Mesothelial cell of epicardium (in vitro differentiated cells): ENCODE measurements at places on chromosomes 4 and X.
A peak's percentile ranks its signal among the peaks of the same experiment; 100 is the strongest.

- no peak for DNase-seq
Measured at GRCh38 chr4:141350122-141350905, 129.6 kb downstream of the ZNF330 start.

DNA sequence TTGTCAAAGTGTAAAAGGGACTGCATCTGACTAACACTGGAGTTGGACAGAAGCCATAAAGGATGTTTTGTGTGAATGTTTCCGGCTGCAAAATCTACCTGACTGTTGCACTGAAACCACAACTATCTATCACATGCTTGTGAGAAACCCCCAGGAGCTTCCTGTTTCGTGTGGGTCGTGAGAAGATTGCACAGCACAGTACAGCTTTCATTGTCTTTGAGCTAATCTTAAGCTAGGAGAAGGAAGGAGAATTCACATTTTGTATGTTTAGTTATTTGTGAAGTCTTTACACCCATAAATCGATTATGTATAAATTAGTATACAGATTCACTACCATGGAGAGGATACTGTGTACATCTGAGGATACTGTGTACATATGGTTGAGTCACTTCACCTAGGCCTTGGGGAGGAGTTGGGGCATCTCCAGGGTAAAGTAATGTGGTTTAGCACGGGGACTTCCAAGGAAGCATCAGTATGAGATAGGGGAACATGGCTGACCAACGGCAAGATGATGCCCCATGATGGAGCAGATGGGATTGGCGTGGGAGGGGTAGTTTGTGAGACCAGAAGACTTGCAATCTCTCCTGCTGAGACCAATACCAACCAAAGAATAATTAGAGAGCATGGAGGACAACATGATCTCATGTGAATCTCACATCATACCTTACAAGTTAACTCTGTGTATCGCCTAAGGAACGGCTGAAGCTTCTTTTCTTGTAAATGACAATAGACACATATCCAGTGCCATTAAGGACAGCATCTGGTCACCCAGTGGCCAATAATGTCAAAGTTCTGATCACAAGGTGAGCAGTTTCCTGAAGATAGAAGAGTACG lies 43.1 kb upstream of the FAM9C start:
- DNase-seq, result no peak

GRCh38 chrX:67587946-67588624 lies 44.3 kb downstream of the AR start:
- DNase-seq, result no peak

GRCh38 chr4:158860856-158861255 lies 92.0 kb downstream of the FNIP2 start:
- DNase-seq, result no peak

DNA sequence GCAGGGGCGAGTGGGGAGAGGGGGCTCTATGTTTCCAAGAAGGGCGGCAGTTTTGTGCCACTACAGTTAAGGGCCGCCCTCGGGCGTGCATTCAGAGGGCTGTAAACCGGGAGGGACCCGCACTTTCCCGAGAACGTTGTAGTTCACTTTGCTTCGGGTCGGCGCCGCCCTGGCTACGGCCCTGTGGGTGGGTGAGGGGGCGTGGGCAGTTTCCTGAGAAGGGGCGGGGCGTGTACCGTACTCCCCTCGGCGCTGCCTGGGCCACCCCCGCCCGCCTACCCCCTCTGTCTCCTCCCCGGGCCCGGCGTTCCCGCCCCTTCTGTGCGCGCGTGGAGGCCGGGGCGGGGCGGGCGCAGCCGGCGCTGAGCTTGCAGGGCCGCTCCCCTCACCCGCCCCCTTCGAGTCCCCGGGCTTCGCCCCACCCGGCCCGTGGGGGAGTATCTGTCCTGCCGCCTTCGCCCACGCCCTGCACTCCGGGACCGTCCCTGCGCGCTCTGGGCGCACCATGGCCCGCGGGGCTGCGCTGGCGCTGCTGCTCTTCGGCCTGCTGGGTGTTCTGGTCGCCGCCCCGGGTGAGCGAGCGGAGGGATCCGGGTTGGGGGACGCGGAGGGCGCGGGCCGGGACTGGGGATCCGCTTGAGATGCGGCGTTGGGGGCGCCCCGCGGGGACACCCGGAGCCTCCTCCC lies at the start of gene CD99:
Gene CD99, plus strand, starts transcription at position 440 of the 687 bp plus-strand sequence. Its CDS starts 66 bp downstream, at position 506.
- DNase-seq, result peak; percentile 92

DNA sequence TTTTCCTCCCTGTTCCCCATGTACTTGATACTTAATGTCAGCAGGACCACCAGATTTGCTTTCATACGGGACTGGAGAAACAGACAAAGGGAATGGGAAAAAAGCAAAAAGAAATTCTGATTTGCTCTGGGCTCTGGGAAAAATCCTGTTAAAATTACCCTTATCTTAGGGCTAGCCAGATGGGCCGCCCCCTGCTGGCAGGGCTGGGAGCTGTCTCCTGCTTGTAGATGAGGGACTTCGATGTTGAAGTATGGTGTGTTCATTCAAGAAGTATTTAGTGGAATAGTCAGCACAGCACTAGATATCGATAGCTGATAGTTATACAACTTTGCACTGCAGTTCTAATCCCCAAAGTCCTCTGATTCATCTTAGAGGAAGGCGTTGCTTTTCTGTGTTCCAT lies 45.8 kb downstream of the BCORL1 start:
- no peak for DNase-seq

GRCh38 chr4:20297261-20297660 lies 45.6 kb downstream of the SLIT2 start:
- no peak for DNase-seq

- DNase-seq, result no peak
Measured at GRCh38 chrX:152725409-152725808, 8.1 kb downstream of the CSAG1 start.
